IMR-90 (cell line): ENCODE measurements at places on chromosomes 1 and 21.
A peak's percentile ranks its signal among the peaks of the same experiment; 100 is the strongest.

- no peak for DNase-seq
These were observed 20.8 kb upstream of the SPOCD1 start for GRCh38 chr1:31836638-31837037.

GRCh38 chr1:8763888-8764287 is 53.6 kb downstream of the RERE start:
- DNase-seq, result peak; percentile 9

DNA sequence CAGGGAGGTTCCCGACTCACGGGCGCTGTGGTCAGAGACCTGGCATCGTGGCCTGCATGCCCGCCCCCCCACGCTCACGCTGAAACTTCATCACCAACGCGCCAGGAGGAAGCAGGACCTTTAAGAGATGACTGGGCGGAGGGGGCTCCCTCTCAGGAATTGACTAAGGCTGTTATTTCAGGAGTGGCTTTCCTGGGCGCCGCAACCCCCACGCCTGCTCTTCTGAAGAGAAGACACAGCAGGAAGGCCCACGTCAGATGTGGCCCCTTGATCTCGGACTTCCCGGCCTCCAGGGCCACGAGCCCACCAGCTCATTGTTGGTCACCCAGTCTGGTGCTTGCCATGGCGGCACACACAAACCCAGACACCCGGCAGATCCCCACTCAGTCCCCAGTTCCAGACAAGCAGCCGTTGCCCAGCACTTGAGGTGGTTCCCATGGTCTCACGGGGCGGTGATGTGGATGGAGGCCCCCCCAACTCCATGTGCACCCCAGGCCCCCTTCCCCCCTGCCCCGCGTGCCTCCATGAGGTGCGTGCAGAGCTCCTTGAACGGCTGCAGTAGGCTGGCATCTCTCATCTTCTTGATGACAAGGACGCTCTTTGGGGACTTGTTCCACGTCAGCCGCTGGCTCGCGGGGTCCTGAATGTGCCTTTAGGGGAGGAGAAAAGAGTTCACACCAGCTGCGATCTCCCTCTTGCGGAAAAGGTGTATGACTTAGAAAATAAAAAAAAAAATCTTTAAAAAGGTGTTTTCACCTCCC is 21.4 kb downstream of the NADK start:
- no peak for DNase-seq

- DNase-seq, result no peak
These were observed 688.1 kb downstream of the PLA2G4A start for GRCh38 chr1:187516874-187517273.

GRCh38 chr1:6461538-6462411 is 4.2 kb downstream of the TNFRSF25 start:
- no peak for DNase-seq
